ENCODE measurements at places on chromosomes 3 and 15. TPM values are rescaled to one million over a fixed set of nuclear protein-coding genes. Genes with fewer than 3 reads are reported as not detected.

GRCh38 chr3:121126033-121126706 is 218.2 kb downstream of the STXBP5L start:
- DNase-seq, result no peak
- H3K27ac ChIP-seq, result no peak overlapping the region
- no peak overlapping the region for H3K4me3 ChIP-seq
- no peaks in the 10 kb centered on the region for H3K27me3 ChIP-seq
- no peaks in the 10 kb centered on the region for H3K36me3 ChIP-seq

DNA sequence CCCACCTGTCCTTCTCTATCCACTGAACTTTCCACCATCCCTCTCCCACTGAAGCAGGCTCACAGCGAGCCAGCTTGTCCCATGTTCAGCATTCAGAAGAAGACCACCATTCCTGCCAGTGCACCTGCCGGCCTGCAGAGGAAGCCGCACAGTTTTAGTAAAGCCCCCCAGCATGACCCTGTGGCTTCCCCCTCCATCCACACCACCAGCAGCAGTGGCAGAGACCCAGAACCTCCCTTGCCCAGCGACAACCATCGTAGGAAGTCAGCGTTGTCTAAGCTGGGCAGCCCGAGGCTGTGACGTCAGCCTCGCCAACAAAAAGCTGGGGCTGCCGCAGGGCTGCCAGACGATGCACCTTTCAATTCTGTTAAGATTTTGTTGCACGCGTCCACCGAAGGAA is 66.6 kb upstream of the TAMM41 start:
- H3K36me3 ChIP-seq, result no peaks in the 10 kb centered on the region
- no peaks in the 10 kb centered on the region for H3K27me3 ChIP-seq
- no peaks in the 10 kb centered on the region for H3K4me1 ChIP-seq
- H3K4me3 ChIP-seq, result no peak overlapping the region
- no peak for DNase-seq
- no peak overlapping the region for H3K27ac ChIP-seq

DNA sequence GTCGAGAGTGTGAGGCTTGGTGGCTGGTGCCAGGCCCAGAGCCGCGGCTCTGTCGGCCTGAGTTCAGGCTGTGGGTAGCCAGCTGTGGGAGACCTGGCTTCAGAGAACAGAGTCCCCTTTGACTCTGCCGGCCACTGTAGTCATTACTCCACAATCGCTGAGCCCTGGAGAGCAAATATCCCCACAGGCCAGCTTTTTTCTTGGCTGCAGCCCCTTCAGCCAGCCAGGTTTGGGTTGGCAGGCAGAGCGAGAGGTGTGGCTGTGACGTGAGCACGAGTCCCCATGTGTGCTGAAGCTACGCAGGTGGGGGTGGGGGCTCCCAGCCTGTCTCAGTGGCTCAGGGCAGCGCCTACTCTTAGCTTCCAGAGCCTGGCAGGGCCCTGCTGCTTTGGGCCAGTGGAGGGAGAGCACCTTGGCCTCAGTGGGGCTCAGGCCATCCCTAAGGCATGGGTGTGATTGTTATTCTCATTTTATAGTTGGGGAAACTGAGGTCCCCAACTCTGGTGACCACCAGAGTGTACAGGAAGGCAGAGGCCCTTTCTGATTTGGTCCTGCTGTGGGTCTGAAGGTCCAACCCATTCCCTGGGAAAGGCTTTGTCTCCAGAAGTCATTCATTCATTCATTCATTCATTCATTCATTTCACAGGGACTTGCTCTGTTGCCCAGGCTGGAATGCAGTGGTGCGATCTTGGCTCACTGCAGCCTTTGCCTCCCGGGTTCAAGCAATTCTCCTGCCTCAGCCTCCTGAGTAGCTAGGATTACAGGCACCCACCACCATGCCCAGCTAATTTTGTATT is 45.7 kb upstream of the LCTL start:
- no peak overlapping the region for H3K4me3 ChIP-seq
- no peaks in the 10 kb centered on the region for H3K27me3 ChIP-seq
- H3K4me1 ChIP-seq, result no peaks in the 10 kb centered on the region

DNA sequence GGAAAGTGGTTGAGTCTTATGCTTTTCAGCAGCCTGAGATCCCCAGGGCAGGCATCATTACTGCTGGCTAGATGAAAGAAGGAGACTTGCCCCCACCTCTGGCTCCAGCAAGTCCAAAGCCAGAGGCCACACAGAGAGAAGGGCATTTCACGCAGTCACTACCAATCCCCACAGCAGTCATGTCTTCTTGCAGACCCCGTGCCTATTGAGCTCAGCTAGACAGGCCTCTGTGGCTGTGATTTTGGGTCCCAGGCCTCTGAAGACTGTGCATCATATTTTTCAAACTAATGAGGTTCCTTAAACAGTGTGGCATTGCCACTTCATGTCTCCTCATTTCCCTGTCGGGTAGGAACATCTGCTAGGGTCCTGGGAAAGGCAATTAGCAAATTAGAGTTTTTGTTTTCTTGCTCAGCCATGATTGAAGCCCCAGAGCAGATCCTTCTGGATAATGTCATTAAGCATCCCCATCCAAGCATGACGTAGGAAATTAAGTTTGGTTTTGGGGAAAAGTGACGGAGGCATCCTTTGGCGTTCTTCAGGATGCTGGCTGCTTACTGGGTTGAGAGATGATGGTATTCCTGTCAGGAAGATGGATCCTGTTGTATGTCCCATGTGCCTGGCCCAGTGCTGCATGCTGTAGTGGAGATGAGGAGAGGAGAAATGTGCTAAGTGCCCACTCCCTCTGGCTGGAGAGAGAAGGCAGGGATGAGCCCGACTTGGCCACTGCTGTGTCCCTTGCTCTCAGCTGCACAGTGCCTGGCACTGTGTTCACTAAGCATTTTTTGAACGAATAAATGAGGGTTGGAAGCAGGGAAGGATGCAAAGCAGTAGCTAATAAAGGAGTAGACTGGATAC is 7.0 kb downstream of the SPSB4 start:
- peaks cover 20% of the 10 kb centered on the region for H3K27me3 ChIP-seq
- H3K4me3 ChIP-seq, result no peak overlapping the region

Gene CHDH
- total RNA-seq, result 6.0 TPM

Data from suprapubic skin (tissue), 4 donors.